ENCODE measurements at places on chromosomes 2 and 18. TPM values are rescaled to one million over a fixed set of nuclear protein-coding genes. Genes with fewer than 3 reads are reported as not detected.

GAL3ST2 gene
- polyA plus RNA-seq, result not detected

BOK gene
- polyA plus RNA-seq, result 95.8 TPM

CCDC141 gene
- polyA plus RNA-seq, result 0.20 TPM

GCKR gene
- 0.49 TPM for polyA plus RNA-seq

TUBA4B gene
- polyA plus RNA-seq, result not detected

GAD1 gene
- 0.43 TPM for polyA plus RNA-seq

B3GNT7 gene
- polyA plus RNA-seq, result 1.7 TPM
